ENCODE measurements at places on chromosomes 3 and 15.

DNA sequence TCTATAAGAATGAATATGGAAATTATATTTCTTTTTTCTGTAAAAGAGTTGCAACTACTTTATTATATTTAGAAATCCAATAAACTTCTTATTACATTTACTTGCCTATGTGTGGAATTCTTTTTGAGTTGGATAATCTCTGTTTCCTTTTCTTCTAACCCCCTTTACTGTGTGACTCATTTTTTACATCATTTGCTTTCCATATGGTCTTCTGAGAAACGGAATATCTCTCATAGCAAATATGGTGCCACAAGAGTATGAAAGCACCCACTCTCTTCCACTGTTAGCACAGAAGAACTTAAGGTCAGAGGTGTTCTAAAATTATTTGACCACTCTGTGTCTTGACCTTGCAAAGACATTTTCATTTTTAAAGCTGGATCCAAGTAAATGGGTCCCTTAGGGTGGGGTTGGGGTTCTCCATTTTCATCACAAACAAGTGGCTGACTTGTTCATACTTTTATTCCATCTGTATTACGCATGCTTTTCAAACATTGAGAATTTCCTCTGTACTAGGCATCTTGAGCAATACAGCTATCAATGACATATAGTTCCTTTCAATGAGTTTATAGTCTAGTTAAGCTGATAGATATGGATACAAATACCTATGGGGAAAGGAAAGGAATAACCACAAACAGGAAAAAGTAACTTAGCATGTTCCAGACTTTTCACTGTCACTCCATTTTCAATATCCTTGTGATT lies 281.1 kb upstream of the TPRG1 start:
- no peak for DNase-seq

DNA sequence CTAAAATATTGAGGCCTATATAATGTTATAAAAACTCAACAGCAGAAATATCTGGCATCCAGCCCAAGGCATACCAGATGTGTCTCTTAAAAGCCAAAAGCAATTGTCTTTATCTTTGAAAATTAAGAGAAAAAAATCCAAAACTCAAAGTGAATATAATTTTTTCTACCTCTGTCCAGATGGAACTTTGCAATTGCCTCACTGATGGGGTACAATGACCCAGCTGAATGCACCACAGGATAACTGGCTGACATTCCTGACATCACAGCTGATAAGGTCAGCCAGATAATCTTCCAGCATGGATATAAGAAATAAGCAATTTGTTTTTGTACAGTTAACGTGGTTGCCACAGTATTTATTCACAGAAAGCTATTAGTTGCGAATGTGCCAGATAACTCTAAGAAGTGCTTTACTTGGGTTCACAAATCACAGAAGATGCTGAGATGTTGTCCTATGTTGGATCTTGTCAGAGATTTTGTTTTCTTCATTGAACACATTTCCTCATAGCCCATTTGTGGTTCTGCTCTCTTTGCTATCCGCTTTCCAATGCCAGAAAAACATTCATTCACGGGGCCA lies 566.9 kb upstream of the CCDC54 start:
- DNase-seq = no peak

DNA sequence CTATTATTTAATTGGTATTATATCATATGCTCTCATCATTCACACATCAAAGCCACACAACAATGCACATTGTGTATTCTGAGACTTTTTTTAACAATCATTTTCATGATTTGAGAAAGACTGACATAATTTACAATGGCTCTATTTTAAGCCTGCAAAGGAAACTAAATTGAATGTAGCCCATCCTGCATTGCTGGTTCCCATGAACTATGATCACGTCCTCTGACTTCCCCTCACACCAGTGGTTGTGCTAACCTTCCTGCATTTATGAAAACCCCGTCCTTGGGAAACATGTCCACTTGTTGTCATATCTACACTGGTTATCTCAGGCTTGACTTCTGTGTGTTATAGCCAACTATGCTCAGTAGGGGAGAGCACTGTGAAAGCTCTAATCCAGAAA lies 546.2 kb downstream of the MECOM start:
- DNase-seq = no peak

DNA sequence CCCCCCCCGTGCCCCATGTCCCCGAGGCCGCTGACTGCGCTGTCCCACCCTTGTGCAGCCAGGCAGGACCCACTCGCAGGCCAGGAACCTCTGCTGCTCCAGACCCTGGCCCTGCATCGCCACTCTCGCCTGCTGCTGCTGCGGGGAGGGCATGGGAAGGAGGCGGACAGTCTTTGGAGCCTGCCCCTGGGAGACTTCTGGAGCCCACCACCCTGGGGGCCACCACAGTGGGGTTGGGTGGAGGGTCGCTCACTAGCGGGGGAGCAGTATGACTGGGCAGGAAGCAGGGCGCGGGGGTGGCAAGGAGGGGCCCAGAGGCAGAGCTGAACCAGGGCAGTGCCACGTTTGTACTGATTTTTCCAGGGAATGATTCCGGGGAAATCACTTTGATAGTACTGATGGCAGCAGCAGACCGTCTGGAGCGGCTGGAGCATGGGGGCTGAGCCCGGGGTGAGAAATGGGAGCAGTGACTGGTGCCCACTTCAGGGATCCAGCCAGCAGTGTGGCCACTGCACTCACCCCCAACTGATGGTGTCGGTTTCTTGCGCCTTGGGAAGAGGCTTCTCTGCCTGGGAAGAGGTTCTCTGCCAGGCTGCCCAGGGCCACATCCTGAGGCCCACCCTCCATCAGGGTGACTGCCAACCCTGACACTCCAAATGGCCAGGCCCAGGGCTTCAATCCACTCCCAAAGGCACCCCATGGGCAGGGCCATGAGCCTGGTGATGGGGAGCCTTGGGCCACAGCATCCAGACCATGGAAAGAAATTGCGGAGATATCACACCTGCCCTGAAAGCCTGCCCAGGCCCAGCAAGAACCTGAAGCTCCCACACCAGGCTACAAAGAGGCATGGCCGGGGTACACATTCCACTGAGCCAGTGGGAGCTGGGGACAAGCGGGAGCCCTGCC lies 53.7 kb downstream of the LSAMP start:
- DNase-seq = no peak

DNA sequence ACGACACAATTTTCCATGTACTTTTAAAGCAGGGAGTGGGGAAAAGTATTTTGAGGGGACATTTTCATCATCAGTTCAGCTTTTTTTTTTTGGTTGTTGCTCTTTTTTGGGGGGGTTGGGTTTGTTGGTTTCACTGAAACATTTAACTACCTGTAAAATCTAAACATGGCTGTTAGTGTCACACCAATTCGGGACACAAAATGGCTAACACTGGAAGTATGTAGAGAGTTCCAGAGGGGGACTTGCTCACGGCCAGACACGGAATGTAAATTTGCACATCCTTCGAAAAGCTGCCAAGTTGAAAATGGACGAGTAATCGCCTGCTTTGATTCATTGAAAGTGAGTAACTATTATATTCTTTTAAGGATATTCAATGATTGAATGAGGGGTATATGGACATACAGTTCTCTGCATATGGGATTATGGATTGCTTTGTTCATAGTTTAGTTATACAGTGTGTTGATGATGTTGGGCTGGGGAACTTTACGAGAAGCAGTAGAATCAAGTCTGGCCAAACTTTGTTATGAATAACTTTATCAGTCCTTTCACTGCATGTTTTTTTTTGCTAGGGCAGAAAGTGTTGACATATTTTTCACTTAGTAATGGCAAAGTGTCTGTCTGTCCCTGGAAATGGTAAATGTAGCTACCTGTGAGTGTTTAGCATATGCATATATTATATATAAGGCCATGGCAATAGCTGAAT lies 31.5 kb downstream of the MBNL1 start:
- no peak for DNase-seq
